Peyer's patch (tissue), 4 donors: ENCODE measurements at places on chromosomes 11 and 22. TPM values are rescaled to one million over a fixed set of nuclear protein-coding genes. Genes with fewer than 3 reads are reported as not detected.

Gene TPST2
- 43.0 TPM for total RNA-seq

Gene PDE2A
- total RNA-seq = 75.9 TPM

Gene SEC14L6
- not detected for total RNA-seq

Gene EIF3L
- 123 TPM for total RNA-seq

Gene HBE1
- not detected for total RNA-seq

Gene HPS5
- 45.4 TPM for total RNA-seq

Gene SF3B2
- total RNA-seq = 340 TPM

Gene MUC2
- 817 TPM for total RNA-seq

DNA sequence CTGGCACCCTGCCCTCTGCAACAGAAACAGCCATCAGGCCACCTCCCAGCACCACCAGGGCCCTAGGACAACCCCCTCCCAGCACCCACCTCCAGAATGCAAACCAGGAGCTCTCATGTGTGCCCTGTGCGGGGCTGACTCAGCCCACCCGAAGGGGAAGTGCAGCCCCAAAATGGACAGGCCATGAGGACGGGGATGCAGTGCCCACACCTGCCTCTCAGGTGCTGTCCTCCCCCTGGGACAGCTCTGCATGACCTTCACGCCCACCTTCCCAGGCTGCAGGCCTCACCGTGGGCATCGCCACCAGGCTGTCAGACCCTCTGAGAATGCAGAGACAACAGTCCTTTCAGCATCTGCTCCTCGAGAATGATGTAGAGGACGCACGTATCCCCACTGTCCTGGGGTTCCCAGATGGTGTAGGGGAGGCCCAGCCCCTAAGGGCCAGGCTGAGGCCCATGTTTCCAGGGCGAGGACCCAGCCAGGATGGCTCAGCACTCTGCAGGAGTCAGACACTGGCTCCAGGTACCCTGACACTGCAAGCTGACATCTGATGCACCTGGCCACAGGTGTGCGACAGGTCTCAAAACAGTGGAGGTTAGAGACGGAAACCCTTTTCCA is 13.5 kb downstream of the MOB2 start:
- no peak overlapping the region for H3K27ac ChIP-seq
- no peak overlapping the region for H3K4me3 ChIP-seq
- H3K4me1 ChIP-seq = no peaks in the 10 kb centered on the region
- H3K27me3 ChIP-seq = no peaks in the 10 kb centered on the region

GRCh38 chr11:57279116-57279515 is 42.1 kb upstream of the APLNR start:
- no peak overlapping the region for H3K27ac ChIP-seq
- no peak overlapping the region for H3K4me3 ChIP-seq
- H3K36me3 ChIP-seq = no peaks in the 10 kb centered on the region
- no peaks in the 10 kb centered on the region for H3K27me3 ChIP-seq
- DNase-seq = no peak

DNA sequence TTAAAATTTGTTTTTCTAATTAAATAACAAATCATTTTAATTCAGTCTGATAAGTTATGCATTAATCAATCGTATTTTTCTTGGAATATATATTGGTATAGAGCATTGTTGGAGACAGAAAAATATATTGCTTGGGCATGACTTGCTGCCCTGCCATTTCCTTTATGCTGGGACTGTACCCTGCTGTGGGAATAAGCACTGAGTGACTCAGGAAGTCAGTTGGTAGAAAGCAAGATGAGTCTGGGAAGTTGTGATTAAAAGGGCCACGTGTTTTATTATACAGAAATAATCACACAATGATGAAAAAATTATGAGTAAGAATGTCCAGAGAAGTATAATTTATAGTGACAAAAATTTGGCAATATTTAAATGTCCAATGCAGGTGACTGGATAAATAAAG is 139.5 kb downstream of the KIF18A start:
- H3K4me1 ChIP-seq = no peaks in the 10 kb centered on the region
- H3K27me3 ChIP-seq = no peaks in the 10 kb centered on the region
- H3K36me3 ChIP-seq = no peaks in the 10 kb centered on the region
- H3K27ac ChIP-seq = no peak overlapping the region
- DNase-seq = no peak

- H3K4me1 ChIP-seq = no peaks in the 10 kb centered on the region
- H3K27ac ChIP-seq = no peak overlapping the region
- no peaks in the 10 kb centered on the region for H3K36me3 ChIP-seq
- H3K27me3 ChIP-seq = no peaks in the 10 kb centered on the region
- no peak overlapping the region for H3K4me3 ChIP-seq
These were observed 25.2 kb downstream of the FAM76B start for GRCh38 chr11:95764267-95764898.

DNA sequence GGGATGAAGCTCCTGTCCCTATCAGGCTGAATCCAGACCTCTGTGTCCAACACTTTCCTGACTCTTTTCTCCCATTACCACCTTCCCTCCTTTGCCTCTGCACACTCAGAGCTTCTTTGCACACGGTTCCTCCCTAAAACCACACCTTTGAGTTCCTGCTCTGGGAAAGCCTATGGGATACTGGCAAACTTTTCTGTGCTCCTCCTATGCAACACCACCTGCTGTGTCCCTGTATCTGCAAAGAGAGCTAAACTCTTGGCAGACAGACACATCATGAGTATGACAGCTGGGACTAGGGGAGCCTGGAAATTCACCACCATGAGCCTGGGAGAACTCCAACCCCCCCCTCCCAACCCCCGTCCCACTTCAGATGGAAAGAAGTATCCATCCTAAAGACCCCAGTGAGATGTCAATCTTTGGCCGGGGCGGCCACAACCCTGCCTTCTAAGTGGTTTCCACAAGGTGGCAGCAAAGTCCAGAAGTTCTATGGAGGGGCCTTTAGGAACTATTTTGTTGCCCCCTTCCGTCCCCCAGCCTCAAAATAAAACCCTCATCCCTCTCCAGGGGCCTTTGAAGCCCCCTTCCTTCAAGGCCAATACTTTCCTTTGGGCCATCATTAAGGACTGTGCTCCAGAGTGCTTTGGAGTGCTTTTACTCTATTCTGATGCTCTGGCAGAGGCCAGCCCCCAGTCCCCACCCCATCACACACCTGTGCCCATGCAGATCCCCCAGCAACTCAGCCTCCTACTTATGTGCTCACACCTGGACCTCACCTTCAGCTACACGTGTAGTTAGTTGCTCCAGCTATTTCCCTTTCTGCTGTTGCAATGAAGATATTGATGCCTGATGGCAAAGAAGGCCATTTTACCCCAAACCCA is 19.4 kb downstream of the HTR3A start:
- H3K36me3 ChIP-seq = no peaks in the 10 kb centered on the region
- no peak overlapping the region for H3K4me3 ChIP-seq
- no peaks in the 10 kb centered on the region for H3K27me3 ChIP-seq
- no peak for DNase-seq
- no peaks in the 10 kb centered on the region for H3K4me1 ChIP-seq
- no peak overlapping the region for H3K27ac ChIP-seq

DNA sequence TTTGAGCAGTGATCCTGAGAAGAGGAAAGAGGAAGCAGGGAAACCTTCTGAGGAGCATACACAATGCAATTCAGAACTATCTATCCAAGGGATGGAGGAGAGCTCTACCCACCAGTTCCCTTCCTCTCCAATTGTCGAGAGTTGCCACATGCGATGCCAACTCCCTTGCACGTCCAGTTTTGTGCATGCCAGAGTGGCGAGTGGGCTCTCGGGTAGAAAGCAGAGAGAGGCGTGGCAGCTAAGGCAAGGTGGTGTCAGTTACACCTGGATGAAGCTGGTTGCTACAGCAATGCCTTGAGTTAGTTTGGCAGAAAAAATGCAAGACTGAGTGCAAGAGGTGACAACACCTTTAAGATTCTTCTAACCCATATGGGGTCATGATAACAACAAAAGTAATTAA is 420.4 kb upstream of the CCDC90B start:
- H3K36me3 ChIP-seq = no peaks in the 10 kb centered on the region
- H3K27ac ChIP-seq = no peak overlapping the region
- H3K27me3 ChIP-seq = no peaks in the 10 kb centered on the region

DNA sequence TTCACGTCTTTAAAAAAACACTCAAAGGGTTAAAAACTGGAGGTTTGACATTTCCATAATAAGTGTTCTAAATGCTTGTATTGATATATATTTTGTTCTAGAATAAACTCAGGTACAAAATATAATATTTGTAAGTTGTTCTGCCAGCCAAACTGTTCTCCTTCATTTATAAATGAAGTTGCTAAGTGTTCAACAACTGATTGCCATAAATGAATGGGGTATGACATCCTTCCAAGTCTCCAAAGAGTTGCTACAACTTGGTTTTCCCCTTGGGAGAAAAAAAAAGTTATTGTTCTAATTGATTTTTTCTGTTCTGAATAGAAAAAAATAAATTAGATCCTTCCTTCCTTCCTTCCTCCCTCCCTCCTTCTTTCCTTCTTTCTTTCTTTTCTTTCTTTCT is 65.4 kb upstream of the BLID start:
- H3K4me3 ChIP-seq = no peak overlapping the region
- H3K27me3 ChIP-seq = no peaks in the 10 kb centered on the region
- H3K36me3 ChIP-seq = no peaks in the 10 kb centered on the region
- H3K4me1 ChIP-seq = no peaks in the 10 kb centered on the region
- DNase-seq = no peak

DNA sequence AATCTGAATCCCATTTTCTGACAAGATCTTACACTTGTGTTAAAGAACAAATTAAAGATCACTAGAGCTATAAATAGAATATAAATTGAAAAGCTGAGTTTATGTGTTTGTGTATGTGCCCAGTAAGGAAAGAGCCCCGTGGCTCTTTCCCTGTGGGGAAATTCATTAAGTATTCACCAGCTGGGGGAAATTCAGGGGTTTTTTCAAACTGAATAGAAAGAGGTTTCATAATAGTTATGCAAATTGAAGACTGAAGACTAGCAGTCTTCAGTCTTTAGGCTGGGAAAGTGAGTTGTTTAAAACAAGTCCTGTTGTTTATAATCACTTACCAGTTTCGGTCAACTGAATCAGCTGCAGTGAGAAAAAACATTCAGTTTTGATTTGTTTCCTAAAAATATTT is 11.3 kb upstream of the MS4A7 start:
- no peak overlapping the region for H3K27ac ChIP-seq
- no peaks in the 10 kb centered on the region for H3K4me1 ChIP-seq
- no peak overlapping the region for H3K4me3 ChIP-seq
- H3K36me3 ChIP-seq = no peaks in the 10 kb centered on the region
- no peak for DNase-seq

- H3K4me3 ChIP-seq = no peak overlapping the region
- H3K27ac ChIP-seq = peak overlapping the region; percentile 39
- DNase-seq = peak; percentile 72
- H3K27me3 ChIP-seq = no peaks in the 10 kb centered on the region
These were observed 73.9 kb upstream of the FGF3 start for GRCh38 chr11:69892986-69893555.

DNA sequence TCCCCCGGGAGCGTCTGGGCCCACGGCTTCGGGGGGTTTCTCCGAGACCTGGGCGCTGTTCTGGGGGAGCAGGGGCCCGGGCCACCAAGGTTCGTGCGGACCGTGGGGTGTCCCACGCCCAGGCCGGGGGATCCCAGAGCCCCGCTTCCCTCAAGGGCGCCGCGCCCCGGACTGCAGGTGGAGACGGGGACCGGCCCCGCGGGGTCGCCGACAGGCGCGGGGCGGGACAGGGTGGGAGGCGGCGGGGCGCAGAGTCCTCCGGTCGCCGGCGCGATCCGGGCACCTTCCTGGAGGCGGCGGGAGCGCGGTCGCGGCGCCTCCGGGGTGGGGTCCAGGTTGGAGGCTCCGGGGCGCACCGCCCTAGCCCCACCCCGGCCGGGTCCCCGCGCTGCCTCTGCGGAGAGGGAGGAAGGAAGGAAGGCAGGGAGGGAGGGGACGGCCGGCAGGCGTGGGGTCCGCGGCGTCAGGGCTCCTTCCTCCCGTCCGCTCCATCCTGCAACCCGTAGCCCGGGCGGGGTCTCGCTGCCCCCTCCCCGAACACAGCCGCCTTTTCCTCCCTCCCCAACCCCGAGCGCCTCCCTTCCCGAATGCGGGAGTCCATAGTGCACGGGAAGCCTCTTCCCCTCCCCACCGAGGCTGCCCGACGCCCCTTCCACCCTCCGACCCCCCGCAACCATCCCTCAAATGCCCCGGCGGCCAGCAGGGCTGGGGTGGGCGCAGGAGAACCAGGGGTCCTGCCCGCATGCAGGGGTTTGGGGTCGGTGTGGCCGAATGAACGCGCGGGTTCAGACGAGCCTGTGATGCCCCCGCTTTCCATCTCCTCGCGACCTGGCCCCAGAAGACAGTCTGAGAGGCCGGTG is 4.3 kb upstream of the ZBED4 start:
- H3K27ac ChIP-seq = no peak overlapping the region
- H3K36me3 ChIP-seq = no peaks in the 10 kb centered on the region

GRCh38 chr11:61453695-61454094 is 23.8 kb downstream of the SDHAF2 start:
- H3K27me3 ChIP-seq = no peaks in the 10 kb centered on the region
- H3K27ac ChIP-seq = no peak overlapping the region
- H3K4me3 ChIP-seq = no peak overlapping the region
- DNase-seq = no peak
- no peaks in the 10 kb centered on the region for H3K36me3 ChIP-seq
- no peaks in the 10 kb centered on the region for H3K4me1 ChIP-seq

DNA sequence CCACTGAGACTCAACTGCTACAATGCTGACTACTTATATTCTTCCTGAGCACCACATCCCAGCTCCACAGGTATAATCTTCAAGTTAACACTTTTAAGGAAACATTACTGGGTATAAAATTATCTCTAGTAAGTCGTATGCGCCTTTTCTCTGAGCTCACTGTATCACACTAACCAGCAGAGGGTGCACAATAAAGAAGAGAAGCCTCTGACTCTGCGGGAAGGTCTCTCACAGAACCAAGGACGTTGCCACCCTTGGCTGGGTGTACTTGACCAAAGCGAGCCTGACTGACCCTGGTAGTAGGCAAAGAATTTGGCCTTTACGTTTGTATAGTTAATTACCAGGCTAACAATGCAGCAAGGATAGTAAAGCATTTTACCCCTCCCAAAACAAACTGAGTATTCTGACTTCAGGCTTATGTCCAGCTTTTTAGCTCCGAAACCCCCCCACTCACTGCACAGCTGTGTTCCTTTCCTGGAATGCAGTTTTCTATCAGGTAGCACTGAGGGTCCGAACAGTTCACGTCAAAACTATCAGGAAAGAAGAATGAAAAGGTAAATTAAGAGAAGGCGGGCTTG is at the start of gene BTBD18:
Gene BTBD18 (minus strand): TSS at position 144 of the 578 bp plus-strand sequence. CDS start 631 bp downstream, outside the sequence.
- H3K4me3 ChIP-seq = no peak within 1 kb of the TSS
- DNase-seq = no peak
- H3K27ac ChIP-seq = no peak within 1 kb of the TSS
- H3K4me1 ChIP-seq = no peaks in the 10 kb centered on the region

GRCh38 chr11:12485328-12485727 is 108.0 kb downstream of the PARVA start:
- no peak overlapping the region for H3K27ac ChIP-seq
- H3K4me3 ChIP-seq = no peak overlapping the region
- H3K4me1 ChIP-seq = no peaks in the 10 kb centered on the region
- DNase-seq = no peak
- no peaks in the 10 kb centered on the region for H3K27me3 ChIP-seq
